ENCODE measurements at places on chromosomes 1 and 21.

GRCh38 chr1:188557053-188557452 is 1728.3 kb downstream of the PLA2G4A start:
- no peak for DNase-seq

- DNase-seq: no peak
Measured at GRCh38 chr1:62810420-62811274, 26.7 kb downstream of the ATG4C start.

DNA sequence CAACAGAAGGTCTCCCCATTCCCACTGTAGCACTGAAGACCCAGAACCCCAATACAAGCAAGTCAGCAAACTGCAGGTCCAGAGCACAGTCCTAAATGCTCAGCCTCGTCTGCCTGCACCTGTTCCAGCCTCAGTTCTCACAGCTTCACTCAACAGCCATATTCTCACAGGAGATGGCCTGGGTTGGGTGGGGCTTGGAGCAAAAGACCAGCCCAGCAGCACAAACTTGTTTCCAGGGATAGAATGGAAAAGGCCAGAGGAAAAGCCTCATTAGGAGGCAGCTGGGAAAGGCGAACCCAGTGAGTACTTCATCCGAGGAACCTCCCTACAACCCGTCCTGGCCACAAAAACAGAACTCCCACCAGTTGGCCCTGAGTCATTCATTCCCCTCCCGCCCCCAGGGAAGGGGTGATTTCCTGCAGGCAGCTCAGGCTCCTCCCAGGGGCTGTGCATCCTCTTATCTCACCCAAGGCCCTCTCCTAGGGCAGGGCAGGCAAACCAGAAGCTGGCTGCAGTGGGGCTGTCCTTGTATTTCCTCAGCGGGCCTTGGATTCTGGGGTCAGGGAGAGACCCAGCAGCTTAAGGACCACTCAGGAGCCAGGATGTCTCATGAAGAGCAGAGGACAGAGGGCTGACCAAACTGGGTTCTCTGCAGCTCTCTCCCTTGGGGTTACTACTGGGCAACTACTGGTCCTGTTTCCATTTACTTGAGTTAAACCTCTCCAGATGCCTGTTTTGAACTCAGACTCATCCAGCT is 7.4 kb upstream of the MPL start:
- DNase-seq: no peak

- DNase-seq: no peak
Measured at GRCh38 chr1:172390683-172391551, 29.6 kb upstream of the C1orf105 start.

DNA sequence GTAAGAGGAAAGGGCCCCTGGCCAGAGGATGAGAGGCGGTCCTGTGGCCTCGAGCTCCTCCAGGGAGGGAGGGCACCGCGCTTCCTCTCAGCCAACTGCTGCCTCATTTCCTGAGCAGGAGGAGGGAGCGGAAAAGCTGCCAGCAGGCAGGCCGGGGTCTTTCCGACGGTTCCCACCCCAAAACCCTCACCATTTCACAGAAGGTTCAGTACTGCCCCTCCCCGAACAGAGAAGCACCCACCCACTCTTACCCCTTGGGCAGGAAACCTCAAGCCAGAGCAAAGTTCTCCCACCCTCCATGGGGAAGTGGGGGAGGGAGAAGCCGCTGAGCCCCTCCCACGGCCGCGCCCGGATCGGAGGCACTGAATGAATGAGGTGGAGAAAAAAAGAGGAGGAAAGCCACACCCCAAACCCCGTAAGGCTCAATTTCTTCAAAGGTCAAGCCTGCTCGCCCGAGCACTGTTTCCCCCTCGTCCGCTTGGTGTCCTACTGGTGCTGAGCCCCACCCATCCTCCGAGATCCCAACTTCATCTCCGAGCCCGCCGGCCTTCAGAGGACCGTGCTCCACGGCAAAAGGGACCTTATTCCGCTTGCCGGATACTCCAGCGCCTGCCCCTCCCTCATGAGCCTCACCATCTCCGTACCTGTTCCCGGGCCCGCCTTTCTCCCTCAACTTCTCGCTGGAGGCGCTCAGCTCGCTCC is 9.4 kb downstream of the TPM3 start:
- peak; percentile 42 for DNase-seq

- peak; percentile 40 for DNase-seq
Measured at GRCh38 chr1:27992276-27992675, 32.5 kb downstream of the XKR8 start.

GRCh38 chr21:43605320-43606215 is 53.7 kb downstream of the HSF2BP start:
- no peak for DNase-seq

- DNase-seq: no peak
Measured at GRCh38 chr21:36171336-36171735, 14.7 kb downstream of the DOP1B start.

GRCh38 chr1:30679201-30679975 is 44.0 kb downstream of the MATN1 start:
- no peak for DNase-seq

DNA sequence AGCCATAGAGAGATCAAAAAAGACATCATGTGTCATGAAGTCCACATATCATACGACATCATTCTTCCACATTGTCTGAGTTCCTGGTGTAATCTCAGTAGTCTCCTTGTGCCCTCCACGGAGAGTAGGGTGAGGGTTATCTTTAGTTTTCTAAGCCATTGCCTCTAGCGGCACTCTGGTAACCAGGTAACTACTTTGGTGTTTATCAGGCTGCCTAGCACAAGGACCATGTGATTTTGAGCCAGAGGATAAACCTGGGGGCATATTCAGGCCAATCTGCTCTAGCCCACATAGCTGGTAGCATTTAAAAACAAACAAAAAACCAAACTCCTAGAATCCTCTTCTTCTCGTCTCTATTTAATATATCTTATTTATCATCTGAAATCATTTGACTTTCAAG is 147.4 kb downstream of the GDAP2 start:
- DNase-seq: no peak

DNA sequence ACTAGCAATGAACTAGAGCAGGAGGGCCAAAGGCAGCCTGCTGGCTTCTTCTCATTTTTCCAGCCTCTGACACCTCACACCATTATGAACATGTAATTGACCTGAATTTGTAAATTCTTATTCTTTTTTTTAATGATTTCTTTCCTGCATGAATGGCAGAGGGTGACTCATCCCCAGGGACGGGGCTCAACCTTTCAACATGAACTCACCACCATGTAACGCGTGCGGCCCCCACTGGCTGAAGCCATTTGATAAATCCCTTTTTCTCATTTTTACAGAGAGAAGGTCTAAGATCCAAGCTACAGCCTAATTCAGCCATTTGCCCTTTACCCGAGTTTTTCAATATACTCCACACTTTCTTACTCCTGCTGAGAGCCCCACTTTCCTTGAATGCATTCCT is 9.3 kb upstream of the ETS2 start:
- no peak for DNase-seq

GRCh38 chr1:102498929-102499328 is 502.2 kb upstream of the OLFM3 start:
- DNase-seq: no peak

- DNase-seq: no peak
Measured at GRCh38 chr1:91311672-91312071, 93.0 kb downstream of the HFM1 start.

DNA sequence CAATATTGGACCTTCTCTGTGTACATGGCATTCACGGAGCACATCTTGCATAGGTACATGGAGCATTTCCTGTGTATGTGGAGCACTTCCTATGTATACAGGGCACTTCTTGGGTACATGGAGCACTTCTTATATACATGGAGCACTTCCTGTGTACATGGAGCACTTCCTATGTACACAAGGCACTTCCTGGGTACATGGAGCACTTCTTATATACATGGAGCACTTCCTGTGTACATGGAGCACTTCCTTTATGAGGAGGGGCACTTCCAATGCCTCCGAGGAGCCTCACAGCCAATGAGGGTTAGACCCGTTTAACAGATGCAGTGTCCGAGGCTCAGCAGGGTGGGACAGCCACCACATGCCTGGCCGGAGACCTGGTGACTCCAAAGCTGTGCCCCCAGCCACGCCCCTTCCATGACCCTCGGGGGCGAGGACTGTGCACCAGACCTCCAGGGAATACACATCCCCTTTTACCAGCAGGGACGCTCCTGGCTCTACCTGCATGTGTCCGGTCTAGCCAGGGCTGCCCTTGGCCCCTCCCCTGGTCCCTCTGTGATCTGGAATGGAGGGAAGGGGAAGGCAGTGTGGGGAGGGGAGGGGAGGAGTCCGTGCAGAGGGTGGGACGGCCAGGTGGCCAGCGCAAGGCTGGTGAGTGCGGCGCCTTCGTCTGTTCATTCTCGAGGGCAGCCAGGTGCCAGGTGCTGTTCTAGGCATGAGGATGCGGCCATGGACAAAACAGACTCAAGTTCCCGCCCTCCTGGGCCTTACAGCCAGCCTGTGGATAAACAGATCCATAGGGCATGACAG is 195.1 kb upstream of the TMEM51 start:
- DNase-seq: no peak

DNA sequence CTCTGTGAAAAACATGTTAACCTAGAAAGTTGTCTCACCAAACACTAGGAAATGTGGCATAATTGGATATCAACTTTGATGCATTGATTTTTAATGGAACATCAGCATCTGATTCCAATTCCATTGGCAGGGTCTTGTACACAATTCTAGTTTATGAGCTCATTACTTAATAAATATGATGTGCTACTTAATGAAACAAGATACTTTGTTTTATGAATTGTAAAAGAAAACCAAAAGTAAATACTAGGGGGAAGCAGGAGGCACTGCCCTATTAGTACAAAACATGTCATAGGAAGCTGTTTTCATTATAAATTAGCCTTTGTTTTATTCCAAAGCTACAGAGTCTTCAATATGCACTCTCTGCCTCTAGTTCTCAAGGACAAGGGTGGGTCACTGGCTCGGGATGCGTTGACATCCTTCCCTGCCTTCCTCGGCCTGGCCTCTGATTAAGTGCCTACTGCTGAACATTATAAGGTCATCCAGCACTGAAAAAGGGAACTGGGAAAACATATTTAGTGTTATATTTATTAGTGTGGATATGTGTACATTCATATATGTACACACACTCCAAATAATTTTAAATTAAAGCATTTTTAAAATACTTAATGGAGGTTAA is 185.2 kb downstream of the USH2A start:
- no peak for DNase-seq

DNA sequence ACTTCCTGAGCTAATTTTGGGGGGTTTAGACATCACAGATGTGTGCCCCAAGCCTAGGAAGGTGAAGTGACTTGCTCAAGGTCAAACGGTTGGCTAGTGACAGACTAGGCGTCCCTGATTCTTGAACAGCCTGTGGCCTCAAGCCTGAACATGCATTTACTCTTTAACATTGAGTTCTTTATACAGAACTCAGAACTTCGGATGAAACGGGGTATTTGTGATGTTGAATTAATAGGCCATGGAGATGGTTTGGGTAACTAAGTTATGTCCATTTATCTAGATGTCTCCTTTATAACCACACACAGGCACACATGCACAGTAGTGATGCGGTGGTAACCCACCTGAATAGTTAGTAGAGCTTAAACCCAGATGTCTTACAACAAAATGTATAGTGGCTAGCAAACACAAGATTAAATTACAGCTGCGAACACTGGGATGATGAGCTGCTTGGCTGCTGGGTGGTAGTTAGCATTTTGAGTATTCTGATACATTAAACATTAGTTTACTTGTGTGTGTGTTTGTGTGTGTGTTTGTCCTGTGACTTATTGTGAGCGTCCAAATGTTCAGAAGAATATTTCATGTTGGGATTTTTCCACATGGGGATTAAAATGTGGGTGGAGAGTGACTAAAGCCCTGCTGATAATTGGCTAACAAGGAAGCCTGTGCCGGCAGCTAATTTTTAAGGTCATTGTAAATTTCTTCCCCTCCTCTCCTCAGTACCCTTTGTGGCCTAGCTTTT is 2.3 kb downstream of the ATP1A1 start:
- no peak for DNase-seq

DNA sequence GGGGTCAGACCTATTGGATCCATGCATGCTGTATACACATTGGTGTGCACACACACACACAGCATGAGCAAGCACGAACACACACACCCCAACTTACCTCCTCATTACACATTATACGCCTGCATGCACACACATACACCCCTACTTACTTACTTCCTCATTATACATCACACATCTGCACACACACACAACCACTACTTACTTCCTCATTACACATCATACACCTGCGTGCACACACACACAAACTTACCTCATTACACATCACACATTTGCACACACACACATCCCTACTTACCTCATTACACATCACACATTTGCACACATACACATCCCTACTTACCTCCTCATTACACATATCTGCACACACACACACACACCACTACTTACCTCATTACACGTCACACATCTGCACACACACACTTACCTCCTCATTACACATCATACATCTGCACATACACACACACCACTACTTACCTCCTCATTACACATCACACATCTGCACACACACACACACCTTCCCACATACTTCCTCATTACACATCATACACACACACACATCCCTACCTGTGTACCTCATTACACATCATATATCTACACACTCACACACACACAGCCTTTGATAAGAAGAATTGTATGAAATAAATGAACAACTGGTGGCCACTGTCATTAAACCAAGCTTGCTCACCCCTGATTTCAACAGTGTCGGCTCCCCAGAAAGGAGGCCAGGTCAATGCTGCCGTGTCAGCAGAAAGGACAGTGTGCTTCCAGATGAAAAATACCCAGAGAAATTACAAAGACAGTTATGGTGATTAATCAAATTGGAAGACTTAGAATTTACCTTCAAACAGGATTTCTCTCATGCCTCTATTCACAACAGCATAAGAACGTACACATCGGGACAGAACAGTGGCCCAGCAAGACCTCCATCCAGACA is 117.8 kb downstream of the SETD4 start:
- no peak for DNase-seq

GRCh38 chr1:47558601-47559593 is 121.1 kb downstream of the FOXD2 start:
- DNase-seq: no peak

GRCh38 chr1:240719953-240720700 is 108.2 kb upstream of the GREM2 start:
- DNase-seq: no peak

GRCh38 chr21:45533846-45534635 is 8.2 kb downstream of the SLC19A1 start:
- DNase-seq: no peak
